ENCODE measurements at places on chromosomes 2 and 18.

DNA sequence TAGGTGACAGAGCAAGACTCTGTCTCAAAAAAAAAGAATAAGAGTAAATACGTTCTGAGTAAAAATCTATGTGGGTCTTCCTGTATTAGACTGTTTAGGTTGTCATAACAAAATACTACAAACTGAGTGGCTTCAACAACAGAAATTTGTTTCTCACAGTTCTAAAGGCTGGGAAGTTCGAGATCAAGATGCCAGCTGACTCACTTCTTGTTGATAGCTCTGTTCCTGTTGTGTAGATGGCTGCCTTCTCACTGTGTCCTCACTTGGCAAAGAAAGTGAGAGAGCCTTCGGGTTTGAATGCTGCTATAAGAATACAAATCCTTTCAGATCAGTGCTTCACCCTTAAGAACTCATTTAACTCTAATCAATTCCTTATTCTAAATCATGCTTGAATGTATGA, 430.0 kb upstream of the VWC2L start:
- DNase-seq: no peak

DNA sequence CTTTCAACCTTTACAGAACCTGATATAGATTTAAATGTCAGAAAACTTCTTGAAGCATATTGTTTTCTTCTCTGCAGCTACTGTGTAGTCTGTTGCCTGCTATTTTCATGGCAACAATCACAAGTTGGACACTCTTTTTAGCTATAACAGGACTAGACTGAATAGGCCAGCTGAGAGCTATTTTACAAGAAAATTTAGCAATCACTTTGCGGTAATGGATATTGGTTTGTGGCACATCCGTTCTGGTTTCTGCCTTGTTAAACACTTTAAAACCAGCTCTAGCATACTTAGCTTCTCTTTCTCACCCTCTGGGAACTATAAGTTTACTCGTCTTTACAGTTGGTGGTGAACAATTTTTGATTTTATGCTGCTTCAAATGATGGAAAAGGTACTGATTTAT, 125.7 kb downstream of the MAP2 start:
- no peak for DNase-seq

DNA sequence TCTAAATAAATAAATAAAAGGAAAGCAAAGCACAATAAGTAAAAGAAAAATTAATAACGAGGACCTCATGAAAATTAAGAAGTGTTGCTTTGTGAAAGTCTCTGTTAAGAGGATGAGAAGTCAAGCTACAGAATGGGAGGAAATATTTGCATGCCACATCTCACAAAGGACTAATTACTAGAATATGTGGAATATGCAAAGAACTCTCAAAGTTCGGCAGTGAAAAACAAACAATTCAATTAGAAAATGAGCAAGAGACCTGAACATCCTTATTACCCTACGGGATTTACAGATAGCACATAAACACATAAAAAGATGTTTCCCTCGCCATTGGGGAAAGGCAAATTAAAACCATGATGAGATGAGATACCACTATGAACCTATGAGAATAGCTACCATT, 23.3 kb downstream of the CYP26B1 start:
- no peak for DNase-seq

DNA sequence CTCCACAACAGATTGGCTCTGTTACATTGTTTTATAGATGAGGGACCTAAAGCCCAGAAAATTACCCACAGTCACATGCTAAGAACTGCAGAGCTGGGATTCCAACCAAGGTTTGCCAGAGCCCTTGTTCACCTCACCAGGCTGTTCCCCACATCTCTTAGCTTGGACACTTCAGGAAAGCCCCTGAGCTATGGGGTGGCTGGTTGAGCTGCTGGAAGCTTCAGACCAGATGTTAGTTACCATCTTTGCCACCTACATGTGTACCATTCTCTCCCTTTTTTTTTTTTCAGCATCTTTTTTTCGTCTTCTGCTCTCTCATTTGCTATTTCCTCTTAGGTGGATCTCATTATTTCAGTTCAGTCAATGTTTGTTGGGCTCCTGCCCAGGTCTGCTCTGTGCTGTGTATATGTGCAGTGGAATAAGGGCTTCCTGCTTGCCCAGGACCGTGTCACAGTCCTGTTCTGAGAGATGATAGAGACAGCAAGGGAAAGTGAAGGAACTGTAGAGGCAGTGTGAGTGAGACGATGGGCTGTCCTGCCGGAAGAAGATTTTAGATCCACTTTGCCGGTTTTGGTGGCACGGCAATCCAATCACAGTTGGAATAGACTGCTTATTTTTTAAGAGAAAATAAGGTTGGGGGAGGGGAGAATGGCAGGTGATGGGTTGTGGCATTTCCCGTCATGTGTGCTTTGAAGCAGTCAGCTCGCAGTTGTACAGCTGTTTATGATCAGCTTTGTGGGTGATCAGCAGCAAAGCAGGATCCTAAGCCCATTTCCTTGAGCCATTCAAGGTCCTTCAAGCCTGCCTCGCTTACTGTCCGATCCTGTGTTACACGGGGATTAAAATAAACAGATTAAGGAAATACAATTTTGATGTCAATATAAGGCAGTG, 152.6 kb downstream of the RTN4 start:
- no peak for DNase-seq

DNA sequence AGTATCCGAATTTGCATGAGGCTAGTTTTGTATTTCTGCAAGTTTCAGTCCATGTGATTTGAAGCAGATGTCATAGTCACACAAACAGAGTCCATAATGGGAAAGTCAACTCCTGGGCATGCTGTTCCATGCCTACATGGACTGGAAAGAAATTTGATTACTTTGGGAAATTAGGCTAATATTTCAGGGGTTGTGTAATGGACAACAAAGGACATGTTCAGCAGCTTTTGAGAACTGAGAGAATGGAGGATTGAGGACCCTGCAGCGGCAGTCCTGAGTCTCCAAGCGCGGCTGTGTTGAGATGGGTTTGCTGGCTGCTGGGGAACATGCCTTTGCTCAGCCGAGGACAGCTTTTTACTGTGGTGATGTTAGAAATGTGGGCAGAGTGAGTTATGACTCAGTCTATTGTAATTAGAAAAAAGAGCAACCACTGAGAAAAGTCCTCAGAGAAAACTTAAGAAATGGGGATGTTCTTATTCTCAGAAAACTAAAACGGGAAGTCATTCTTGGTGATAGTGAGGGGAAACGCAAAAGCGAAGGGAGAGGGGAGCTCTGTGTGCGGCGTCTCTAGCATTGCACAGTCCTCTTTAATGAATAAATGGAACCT, 149.2 kb downstream of the FAM210A start:
- no peak for DNase-seq

DNA sequence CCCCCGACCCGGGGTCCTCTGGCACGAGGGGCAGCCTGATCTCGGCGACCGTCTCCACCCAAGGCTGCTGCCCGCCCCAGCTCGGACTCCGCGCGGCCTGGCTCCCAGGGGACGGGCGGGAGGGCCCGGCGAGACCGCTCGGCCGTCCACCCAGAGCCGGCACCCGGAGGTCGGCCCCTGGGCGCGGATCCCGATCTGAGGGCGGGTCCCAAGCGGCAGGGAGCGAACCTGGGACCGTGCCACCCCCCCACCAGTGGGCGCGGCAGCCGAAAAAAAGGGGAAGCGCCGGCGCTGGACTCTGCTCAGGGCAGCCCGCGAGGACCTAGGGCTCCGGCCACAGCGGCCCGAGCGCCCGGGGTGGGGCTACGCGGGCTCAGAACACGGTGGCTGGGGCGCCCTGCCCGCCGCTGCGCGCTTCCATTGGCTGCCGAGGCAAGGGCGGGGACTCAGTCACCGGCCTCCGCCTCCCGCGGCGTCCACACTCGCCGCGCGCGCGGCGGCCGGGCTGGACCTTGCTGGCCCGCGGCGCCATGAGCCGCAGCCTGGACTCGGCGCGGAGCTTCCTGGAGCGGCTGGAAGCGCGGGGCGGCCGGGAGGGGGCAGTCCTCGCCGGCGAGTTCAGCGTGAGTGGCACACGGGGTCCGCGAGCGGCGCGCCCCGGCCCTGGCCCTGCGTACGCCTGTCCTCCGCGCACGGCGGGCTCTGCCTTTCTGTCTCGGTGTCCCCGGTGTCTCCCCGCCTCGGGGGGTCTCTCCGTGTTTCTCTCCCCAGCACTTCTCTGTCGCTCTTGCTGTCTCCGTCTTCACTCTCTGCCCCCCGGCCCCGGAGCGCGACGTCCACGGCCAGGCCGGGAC, at the start of gene PTPN18:
Gene PTPN18, plus strand, starts transcription at position 479 of the 854 bp plus-strand sequence. Its CDS starts 52 bp downstream, at position 531.
- peak; percentile 88 for DNase-seq

- no peak for DNase-seq
Measured at GRCh38 chr2:188798159-188798558, 176.0 kb upstream of the COL3A1 start.

DNA sequence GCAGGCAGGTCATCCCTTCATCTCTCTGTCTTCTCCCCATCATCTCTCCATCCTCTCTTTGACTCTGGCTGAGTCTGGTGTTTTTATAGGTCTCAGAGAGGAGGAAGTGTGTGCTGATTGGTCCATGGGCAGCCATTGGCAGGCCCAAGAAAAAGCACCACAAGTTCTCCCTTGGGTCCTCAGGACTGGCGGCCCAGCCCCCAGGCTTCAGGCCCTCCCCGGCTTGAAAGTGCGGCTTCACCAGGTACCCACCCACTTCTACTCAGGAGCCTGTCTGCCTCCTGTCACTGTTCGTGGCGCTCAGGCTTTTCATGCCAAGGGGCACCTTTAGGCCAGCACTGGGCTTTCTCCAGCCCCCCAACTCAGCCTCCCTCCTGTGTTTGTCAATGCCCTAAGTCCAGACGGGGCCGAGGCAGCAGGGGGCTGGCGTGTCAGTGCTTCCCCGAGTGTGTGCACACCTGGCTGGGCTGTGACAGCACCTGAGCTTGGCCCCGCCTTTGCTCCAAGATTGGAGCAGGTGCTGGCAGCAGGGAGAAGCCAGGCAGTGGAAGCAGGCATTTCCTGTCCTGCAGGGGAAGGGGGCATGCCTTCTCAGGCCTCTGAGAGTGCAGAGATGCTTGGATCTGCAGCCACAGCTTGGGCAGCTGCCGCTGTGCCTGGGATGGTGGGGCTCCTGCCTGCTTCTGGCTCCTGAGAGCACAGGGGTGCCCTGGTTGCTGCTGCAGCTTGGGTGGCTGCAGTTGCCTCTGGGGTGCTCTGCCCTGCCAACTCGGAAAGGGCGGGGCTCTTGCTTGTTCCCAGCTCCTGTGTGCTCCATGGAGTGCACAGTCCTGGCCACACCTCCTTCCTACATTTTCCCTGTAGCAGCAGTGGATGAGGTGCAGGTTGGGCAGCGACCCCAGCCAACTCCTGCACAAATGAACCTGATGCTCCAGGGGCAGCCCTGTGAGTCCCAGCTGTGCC, 34.1 kb downstream of the FBXO48 start:
- no peak for DNase-seq

DNA sequence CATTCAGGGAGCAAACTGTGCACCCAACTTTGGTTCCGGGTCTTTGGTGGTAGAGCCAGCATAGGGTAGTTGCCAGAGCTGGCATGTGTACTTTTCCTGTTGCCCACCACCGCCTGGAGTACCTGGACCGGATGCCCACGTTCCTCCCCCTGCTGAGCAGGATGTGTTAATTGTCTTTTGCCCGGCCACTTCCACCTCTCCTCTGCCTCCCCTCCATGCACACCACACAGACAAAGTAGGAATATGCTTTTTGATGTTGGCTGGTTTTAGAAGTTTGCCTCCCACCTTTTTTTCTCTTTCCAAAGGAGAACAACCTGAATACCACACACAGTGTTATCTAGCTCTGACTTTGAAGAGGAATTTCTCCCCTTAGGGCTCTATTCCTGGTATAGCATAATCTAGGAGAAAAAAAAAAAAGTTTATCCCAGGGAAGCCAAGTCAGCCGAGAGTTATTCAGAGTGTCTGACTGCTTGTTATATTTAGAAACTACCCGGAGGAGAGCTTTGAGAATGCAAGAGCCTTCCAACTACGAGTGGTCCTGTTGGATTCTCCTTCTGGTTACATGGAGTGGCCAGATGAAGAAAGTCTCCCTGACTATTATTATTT, 111.9 kb downstream of the SETBP1 start:
- DNase-seq: peak; percentile 81

GRCh38 chr2:196290136-196290535, 118.8 kb upstream of the STK17B start:
- DNase-seq: no peak

DNA sequence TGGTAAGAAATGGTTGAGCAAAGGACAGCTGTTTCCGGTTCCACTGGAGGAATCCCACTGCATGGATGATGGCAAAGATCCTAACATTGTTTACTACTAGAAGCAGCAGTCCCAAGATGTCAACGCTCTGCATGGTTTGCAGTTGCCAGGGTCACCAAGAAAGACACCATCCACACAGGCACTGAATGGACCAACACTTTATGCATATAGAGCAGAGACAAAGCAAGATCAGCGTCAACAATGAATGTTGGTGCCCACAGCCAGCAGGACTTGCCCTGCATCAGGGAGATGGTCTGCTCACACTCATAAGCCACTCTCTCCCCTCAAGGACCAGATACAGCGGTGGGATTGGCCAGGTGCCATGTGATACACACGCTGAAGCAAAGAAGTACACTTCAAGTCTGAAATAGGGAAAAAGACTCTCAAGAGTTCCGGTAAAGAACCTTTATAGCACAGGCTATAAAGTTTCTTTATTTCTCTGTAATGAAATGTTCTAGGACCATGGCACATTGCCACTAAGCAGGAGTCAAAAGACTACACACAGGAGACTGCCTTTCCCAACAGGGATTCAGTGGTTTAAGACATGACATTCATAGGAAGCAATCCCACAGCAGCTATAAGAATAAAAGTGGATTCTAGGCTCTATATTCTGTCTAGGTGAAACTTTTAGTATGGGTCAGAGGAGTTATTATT, 133.2 kb upstream of the EPHA4 start:
- DNase-seq: no peak

DNA sequence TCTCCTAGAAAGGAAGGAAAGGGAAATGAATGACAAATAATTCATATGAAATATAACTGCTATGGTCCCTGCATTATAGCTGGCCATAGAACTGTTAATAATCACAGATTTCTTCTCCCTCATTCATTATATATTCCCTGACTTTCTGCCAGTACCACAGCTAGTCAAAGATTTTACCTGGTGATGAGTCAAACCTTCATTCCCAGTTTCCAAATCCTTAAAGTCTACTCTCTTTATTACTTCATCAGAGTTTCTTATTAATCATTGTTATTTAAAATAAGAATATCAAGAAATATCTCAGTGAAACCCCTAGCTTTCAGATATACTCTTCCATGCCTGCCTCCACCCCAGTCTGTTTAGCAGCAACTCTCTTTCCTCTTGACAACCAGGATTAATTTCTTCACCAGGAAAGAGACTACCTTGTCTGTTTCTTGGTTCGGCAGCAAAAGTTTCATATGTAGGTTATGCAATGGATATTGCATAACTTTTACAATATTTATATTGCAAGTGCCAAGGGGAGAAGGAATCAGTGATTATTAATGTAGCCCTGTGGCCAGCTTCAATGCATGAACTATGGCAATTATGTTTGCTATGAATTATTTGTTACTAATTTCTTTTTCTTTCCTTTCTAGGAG, 533.8 kb downstream of the FBXO15 start:
- DNase-seq: peak; percentile 60

- no peak for DNase-seq
Measured at GRCh38 chr2:120879431-120880295, 144.0 kb downstream of the GLI2 start.

GRCh38 chr2:96493072-96493471, 12.1 kb downstream of the NEURL3 start:
- no peak for DNase-seq

Data from NCI-H226 (cell line).